NCI-H460 (cell line): ENCODE measurements at places on chromosomes 3 and 15. TPM values are rescaled to one million over a fixed set of nuclear protein-coding genes. Genes with fewer than 3 reads are reported as not detected.

Gene CPNE4
- total RNA-seq: 0.54 and 0.55 TPM in 2 replicates

Gene SHF
- 1.4 and 3.1 TPM in 2 replicates for total RNA-seq

Gene SLITRK3
- not detected in 2 replicates for total RNA-seq

Gene SH2D7
- total RNA-seq: not detected in 2 replicates

Gene NCBP2
- total RNA-seq: 43.2 and 53.8 TPM in 2 replicates

Gene SLCO2A1
- not detected in 2 replicates for total RNA-seq

Gene KNG1
- not detected in 2 replicates for total RNA-seq

Gene CHRNA7
- total RNA-seq: 1.2 and 2.9 TPM in 2 replicates

Gene CCRL2
- total RNA-seq: not detected in 2 replicates

Gene ARPP21
- total RNA-seq: 0.12 TPM in 1 of 2 replicates, not detected in the other

Gene MEGF11
- total RNA-seq: 0.40 and 0.89 TPM in 2 replicates
